ENCODE measurements at places on chromosomes 6 and 20.

- DNase-seq, result no peak
Measured at GRCh38 chr20:36917240-36917639, 34.3 kb downstream of the SAMHD1 start.

GRCh38 chr6:51007237-51007636 is 188.6 kb downstream of the TFAP2B start:
- DNase-seq, result no peak

- DNase-seq, result no peak
Measured at GRCh38 chr20:58130581-58130980, 97.9 kb downstream of the ANKRD60 start.

GRCh38 chr6:168675375-168675774 is 234.4 kb downstream of the SMOC2 start:
- no peak for DNase-seq
